Stimulated activated CD4-positive, alpha-beta T cell treated with anti-CD3 and anti-CD28 coated beads, Interleukin-15, amount 100 ng/mL, for 24 hours (primary cell): ENCODE measurements at places on chromosomes 7 and 10.

- peak; percentile 11 for DNase-seq
Measured at GRCh38 chr7:120996333-120996987, 7.9 kb downstream of the CPED1 start.

DNA sequence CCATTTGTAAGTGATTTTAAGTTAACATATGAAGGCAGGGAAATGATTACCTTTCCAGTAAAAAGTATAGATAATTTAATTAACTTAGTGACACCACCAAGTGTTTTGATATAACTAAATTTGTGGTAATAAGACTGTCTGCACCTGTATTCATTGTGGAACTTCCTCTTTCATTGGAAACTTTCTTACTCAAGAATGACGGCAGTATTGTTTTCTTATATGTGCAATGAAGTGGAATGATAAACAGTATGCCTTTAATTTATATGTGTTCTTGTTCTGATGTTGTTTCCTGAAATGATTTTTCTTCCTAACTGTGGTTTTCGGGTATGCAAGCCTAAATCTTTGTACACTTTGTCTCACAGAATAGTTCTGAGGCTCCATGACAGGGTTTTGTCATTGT is 46.4 kb downstream of the CASD1 start:
- DNase-seq: no peak

GRCh38 chr7:130324306-130324943 is 20.2 kb upstream of the CPA5 start:
- DNase-seq: no peak

DNA sequence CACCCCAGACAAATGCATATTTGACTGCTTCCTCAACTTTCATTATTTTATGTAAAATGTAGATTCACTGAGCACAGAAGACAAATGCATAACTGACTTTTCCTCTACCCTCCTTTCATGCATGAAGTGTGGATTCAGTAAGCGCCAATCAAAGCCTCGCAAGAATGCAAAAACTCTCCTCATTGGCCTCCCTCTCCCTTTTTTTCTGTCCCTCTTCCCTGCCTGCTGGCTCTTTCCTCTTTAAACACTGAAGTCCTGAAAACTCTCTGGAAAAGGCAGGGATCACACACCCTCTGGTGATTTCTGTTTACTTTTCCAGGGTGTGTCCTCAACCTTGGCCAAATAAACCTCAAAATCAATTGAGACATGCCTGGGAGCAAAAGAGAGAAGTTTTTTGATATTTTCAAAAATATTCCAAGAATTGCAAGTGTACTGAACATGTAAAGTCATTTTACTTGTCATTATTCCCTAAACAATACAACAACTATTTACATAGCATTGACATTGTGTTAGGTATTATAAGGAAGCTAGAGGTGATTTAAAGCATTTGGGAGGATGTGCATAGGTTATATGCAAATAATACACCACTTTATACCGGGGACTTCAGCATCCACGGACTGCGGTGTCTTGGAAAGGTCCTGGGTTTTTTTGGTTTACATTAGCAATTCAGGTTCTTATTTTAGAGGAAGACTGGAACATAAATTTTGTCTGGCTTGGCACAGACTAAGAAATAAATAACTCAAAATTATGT is 71.4 kb downstream of the SEC61G start:
- no peak for DNase-seq

GRCh38 chr7:907158-907980 is 31.0 kb downstream of the GET4 start:
- no peak for DNase-seq

DNA sequence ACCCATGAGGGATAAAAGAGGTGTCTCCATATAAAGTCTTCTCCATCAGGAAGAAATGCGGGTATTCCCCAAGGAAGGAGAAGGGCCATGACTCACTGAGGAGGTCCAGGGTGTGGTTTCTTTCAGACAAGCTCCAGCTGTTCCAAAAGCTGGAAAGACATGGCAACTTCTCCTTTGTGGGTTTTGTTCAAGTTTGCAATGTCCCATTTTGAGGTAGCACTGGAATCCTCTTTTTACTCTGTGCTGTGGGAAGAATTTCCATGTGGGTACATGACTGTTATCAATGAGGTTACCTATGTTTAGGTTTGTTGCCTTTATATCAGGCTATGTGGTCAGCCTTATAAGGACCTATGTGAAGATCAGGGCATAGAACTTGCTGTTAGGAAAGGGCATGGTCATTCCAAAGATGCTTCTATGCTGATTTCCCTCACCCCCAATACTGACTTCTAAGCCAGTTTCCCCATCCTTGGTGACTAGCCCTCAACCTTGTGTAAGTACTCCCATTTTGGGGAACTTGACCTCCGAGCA is 697.5 kb downstream of the INHBA start:
- no peak for DNase-seq

DNA sequence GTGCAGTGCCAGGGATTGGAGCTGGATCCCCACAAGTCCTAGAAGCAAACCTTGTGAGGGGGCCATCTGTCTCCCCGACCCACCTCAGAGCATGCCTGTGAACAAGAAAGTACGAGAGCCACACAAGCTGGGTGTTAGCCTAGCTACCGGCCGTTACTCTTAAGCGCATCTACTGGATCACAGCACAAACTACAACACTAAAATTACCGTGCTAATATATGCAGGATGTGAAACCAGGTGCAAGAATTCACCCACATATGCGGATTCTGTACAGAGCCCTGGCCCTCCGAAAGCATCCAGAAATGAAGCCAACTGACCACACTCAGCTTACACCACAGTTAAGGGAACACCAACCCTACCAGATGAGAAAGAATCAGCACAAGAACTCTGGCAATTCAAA is 16.0 kb upstream of the PRSS1 start:
- no peak for DNase-seq

- DNase-seq: no peak
Measured at GRCh38 chr7:139382439-139382838, 22.7 kb downstream of the LUC7L2 start.

GRCh38 chr7:51187941-51188340 is 128.7 kb downstream of the COBL start:
- no peak for DNase-seq

- no peak for DNase-seq
Measured at GRCh38 chr10:7834262-7834661, 16.0 kb downstream of the TAF3 start.

- peak; percentile 32 for DNase-seq
Measured at GRCh38 chr10:13712837-13713581, 126.2 kb downstream of the PRPF18 start.

GRCh38 chr7:147483634-147484292 is 1106.8 kb upstream of the C7orf33 start:
- DNase-seq: no peak

GRCh38 chr10:13087986-13088618 is 11.9 kb upstream of the OPTN start:
- DNase-seq: no peak

GRCh38 chr10:36455526-36456133 is 669.8 kb upstream of the ANKRD30A start:
- DNase-seq: no peak

GRCh38 chr10:78309536-78310237 is 276.0 kb downstream of the RPS24 start:
- DNase-seq: no peak

DNA sequence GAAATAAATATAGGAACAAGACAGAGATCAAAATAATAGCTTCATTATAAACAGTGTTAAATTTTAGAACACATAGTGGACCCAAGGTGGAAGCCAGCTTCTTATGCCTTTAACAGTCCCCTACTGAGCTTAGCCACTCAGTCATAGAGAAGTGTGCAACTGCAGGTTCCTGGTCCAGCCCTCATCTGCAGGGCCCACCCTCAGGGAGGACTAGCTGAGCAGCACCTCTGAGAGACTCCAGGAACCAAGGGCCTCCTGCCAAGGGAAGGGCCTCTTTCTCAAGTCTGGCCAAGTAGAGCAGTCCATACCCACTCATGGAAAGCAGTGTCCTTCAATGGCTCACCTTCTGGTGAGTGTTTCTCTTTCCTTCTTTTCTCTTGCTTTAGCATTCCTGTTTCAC is 173.7 kb upstream of the PRPS1L1 start:
- DNase-seq: no peak
